ENCODE measurements at places on chromosomes 12 and 14.
A peak's percentile ranks its signal among the peaks of the same experiment; 100 is the strongest.

GRCh38 chr12:46219877-46220655 lies 48.8 kb downstream of the SLC38A1 start:
- peak; percentile 73 for DNase-seq

GRCh38 chr14:22813145-22813544 lies 2.1 kb downstream of the SLC7A7 start:
- no peak for DNase-seq

- DNase-seq, result no peak
These were observed 263.8 kb downstream of the APAF1 start for GRCh38 chr12:98908866-98909265.

DNA sequence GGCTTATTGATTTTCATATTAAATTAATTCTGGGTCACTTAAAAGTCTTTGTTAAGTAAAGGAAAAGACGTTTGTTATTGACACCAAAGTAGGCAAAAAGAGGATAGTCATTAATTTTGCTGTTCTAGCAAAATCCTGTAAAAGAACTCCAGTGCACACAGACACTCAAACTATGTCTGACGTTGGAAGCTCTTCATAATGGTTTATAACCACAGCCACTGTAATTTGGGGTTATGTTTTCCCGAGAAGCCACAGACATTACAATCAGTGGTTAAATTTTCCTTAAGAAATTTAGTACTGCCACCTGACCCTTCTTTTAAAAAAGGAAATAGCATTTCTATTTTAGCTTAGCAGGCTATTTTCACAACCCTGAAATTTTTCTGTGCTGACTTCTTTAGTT lies 267.5 kb downstream of the CCDC91 start:
- peak; percentile 69 for DNase-seq

GRCh38 chr12:2832550-2833127 lies 2.2 kb downstream of the NRIP2 start:
- DNase-seq, result no peak

DNA sequence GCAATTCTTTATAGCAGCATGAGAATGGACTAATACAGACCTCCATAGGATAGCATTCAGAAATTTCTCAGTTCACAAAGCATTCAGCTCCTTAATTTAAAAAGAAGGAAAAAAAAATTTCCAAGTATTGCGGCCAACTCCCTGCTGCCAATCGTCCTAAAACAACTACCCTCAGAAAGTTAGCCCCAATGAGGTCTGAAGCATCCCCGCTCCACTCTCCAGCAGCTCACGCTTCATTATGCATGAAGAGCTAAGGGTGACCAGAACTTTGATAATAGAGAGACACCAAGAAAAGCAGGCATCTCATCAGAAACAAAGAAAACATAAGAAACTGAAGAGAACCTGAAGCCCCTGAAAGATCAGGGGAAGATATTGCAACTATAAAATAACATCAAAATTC lies 172.8 kb upstream of the NUDT4 start:
- no peak for DNase-seq

- DNase-seq, result no peak
These were observed 20.9 kb downstream of the HEBP1 start for GRCh38 chr12:12979126-12979525.

GRCh38 chr14:75609606-75610475 lies 31.4 kb downstream of the FLVCR2 start:
- peak; percentile 67 for DNase-seq

- DNase-seq, result peak; percentile 64
These were observed 188.3 kb downstream of the DAD1 start for GRCh38 chr14:22400655-22401259.

GRCh38 chr12:6492838-6493496 lies at the start of gene MRPL51:
Gene MRPL51, minus strand, starts transcription at chr12:6493262. Its CDS starts 126 bp downstream, at chr12:6493136.
- DNase-seq, result peak; percentile 97

DNA sequence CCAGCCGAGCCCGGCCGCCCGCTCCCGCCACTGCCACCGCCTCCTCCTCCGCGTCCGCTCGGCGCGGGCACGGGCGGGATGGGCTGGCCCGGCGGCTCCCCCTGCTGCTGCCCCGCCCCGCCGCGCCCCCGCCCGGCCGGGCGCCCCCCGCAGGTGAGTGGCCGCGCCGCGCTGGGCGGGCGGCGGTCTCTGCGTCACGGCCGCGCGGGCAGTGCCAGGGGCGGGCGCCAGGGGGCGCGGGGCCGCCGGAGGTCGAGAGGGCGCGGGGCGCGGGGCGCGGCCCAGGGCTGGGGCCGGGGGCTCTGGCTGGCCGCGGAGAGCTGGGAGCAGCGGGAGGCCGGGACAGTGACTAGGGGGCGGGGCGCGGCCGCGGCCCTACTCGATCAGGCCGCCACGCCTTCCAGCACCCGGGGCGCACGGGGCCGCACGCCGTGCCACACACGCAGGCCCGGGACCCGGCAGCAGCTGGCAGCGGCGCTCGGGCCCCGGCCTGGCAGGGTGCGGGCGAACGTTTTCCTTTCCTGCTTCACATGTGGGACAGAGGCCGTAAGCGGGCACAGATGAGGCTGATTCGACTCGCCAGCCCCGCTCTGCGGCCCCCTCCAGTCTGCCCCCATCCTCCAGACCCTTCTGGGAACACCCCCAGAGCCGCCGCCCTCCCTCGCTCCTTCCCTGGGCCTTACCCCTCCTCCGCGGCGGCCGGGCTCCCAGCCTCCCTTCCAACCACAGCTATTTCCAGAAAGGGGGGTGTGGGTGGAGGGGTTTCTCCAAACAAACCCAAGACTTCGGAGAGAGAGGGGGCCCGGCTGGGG lies 2.4 kb upstream of the TNS2 start:
- peak; percentile 86 for DNase-seq

- DNase-seq, result peak; percentile 37
These were observed 121.3 kb downstream of the SLC25A21 start for GRCh38 chr14:37051153-37051552.

GRCh38 chr14:84674636-84675035 lies 855.3 kb upstream of the FLRT2 start:
- no peak for DNase-seq

DNA sequence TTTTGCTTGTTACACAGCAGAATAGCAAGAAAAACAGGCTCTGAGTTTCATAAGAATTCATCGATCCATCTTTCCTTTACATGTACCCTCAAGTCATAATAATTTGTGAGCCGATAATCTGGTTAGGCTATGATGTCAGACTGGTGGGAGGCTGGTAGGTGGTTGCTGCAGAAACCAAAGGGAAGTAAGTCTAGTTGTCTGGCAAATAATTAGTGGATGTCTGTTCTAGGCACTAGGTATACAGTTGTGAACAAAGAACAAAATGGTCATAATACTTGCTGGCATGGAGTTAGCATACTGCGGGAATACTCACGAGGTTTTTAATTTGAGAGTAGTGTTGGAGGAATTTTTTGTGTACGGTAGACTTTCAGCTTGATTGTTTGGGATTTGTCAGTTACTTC lies 8.8 kb downstream of the SUSD6 start:
- DNase-seq, result no peak

GRCh38 chr14:24365600-24366412 lies 2.2 kb upstream of the NFATC4 start:
- peak; percentile 93 for DNase-seq

DNA sequence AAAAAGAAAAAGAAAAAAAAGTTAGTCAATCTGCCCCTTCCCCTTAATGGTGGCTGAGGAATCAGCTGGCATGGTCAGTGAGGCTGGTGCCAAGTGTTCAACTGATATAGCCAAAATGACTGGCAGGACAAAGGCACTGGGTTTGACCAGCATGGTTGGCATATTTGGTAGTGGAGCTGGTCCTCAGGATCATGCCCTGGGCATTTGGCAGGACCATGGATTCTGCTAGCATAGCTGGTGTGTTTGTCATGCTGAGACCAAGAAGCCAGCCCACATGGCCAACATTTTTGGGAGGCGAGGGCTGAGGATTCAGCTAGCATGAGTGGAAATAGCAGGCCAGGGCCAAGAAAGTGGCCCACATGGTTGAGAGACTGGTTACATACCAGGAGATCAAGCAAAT lies 136.5 kb downstream of the FBXL14 start:
- peak; percentile 77 for DNase-seq

- DNase-seq, result no peak
These were observed 97.2 kb upstream of the TMEM260 start for GRCh38 chr14:56482310-56482911.

GRCh38 chr14:99537399-99537798 lies 56.2 kb downstream of the CCNK start:
- peak; percentile 82 for DNase-seq

DNA sequence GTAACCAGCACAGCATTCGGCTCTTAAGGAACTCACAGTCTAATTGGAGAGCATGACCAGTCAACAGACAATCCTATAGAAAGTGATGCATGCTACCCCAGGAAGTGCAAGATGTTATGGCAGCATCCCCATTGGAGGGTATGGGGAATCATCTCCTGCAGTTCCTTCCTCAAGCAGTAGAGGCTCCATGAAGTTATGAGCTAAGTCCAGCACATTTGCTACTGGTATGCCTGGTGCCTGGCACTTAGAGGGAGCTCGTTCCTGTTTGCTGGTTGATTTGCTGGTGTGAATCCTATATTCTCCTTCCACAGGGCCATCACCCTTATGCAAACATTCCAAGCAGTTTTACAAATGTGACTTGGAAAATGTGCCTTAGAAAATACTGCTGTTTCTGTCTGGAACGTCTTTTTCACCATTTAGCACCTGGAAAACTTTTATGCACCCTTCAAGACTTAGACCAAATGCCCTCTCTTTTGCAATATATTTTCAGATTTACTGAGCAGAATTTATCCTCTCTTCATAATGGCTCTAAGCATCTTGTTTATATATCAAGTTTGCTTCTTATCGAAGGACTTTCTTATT lies 136.1 kb upstream of the WSCD2 start:
- peak; percentile 2 for DNase-seq

DNA sequence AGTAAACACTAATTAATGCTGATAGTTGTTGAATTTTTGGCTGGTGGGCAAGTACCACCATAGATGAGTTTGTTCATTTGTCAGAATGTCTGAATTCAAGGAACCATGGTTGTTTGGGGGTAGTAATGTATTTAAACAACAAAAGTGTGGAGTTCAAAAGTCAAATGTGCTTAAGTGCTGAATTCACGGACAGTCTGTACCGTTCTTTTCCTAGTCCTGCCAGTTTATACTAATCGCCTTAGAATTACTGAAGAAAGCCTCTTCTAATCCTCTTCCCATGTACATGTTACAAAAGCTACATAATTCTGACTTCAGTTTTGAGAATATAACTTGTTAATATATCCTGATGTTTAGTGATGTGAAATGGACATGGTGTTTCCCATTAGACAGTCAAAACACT lies 2.7 kb downstream of the NAA25 start:
- DNase-seq, result no peak

DNA sequence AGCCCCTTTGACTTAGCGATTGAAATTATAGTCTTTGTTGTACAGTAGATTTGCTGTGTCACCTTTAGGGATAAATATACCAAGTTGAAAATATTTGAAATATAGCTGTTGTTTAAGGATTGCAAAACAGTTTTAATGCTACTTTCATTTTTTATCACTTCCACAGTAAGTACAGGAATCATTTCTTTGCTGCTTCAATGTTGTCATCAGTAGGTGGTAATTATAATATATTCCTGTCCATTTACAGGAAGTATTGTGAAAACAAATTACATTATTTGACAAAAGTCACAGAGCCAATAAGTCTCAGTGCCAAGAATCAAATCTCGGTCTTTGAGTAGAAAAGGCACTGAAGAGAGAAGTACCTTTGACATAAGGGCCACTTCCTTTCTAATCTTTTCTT lies 342.6 kb upstream of the RGS6 start:
- no peak for DNase-seq

DNA sequence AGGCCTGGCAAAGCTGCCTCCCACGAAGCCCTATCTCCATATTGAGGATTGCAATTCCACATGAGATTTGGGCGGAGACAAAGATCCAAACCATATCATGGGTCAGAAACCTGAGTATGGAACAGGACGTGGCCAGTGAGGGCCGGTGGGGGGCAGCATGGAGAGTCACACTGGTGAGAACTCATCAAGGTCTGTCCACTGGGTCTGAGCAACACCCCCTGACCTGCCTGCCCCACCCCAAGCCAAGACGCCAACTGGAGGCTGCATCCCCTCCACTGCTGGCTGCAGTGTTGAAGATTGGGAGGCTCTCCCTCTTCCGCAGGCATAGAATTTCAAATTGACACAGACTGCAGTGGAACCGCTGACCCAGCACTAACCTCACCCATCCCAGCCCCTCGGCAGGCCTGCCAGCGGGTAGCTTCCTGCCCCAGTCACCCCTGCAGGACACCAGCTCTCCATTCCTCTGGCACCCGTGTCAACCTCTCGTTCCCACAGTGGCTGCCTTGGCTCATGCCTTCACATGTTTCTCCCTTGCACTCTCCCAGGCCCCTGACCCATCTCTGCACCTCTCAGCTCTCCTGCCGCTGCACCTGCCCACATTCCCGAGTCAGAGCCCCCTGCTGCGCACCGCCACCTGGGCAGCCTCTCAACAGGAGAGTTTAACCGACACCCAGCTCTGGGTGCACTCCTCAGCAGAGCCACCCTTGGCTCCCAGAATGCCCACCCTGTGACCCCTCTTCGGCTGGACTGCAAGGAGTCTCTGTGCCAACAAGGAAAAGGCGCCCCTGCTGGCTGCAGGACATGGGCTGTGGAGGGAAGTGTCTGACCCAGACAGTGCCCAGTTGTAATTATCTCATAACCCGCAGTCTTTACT lies 45.2 kb upstream of the PPP2R5C start:
- no peak for DNase-seq

DNA sequence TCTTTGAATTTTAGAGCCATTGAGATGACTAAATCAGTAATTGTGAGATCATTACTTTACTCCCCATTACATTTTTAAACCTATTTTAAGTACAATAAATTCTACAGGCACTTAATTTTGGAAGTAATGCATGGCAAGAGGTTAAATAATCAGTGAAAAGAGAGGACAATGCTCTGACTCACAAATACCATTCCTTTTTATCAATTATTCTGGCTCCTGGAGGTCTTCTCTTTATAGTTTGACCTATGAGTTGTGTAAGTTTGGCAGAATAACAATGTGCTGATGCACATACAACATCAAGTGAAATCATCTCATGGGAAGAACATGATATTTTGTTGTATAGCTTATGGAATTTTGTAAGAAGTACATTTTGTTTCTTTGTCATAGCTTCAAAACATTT lies 166.7 kb downstream of the TMTC3 start:
- DNase-seq, result peak; percentile 90

DNA sequence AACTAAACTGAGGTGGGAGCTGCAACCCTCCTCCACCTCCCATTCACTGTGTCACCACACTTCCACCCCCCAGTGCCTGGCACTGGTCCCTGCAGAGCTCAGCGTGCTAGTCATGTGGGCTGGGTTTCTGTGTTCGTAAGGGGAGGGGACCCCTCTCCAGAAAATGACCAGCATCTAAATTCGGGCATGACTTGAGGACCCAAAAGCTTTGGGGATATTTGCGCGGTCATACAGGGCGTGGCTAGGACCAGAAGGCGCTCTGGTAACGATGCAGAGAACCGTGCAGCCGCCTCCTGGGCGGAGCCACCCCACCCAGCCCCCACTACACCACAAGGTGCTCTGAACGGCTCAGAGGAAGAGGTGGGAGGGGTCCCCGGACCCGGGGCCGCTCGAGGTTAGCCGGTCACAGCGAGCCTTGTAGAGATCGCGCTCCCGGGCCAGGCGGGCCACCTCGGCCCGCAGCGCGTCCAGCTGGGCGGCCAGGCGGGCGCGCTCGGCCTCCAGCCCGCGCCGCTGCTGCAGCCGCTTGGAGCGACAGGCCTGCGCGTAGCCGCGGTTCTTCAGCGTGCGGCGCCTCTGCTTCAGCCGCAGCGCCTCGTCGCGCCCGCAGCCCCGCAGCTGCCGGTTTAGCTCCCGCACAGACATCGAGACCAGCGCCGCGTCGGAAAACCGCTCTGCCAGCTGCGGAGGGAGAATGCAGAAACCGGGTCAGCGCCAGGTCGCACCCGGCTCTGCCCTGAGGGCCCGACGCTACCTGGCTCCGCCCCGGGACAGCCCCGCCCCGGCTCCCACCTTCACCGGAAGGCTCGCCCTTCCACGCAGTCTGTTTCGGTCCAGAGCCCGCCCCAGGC lies 9.8 kb downstream of the CPNE6 start:
- DNase-seq, result peak; percentile 6
